Activated naive CD8-positive, alpha-beta T cell treated with anti-CD3 and anti-CD28 coated beads, Interleukin-2, amount 50 U/mL, for 16 hours (primary cell): ENCODE measurements at places on chromosomes 3 and 15.

- no peak for DNase-seq
Measured at GRCh38 chr15:70853973-70854665, at the start of gene LARP6. LARP6 (minus strand) TSS chr15:70854157; CDS start chr15:70854088, 69 bp downstream.

- no peak for DNase-seq
Measured at GRCh38 chr15:48823237-48823636, 12.4 kb upstream of the CEP152 start.

DNA sequence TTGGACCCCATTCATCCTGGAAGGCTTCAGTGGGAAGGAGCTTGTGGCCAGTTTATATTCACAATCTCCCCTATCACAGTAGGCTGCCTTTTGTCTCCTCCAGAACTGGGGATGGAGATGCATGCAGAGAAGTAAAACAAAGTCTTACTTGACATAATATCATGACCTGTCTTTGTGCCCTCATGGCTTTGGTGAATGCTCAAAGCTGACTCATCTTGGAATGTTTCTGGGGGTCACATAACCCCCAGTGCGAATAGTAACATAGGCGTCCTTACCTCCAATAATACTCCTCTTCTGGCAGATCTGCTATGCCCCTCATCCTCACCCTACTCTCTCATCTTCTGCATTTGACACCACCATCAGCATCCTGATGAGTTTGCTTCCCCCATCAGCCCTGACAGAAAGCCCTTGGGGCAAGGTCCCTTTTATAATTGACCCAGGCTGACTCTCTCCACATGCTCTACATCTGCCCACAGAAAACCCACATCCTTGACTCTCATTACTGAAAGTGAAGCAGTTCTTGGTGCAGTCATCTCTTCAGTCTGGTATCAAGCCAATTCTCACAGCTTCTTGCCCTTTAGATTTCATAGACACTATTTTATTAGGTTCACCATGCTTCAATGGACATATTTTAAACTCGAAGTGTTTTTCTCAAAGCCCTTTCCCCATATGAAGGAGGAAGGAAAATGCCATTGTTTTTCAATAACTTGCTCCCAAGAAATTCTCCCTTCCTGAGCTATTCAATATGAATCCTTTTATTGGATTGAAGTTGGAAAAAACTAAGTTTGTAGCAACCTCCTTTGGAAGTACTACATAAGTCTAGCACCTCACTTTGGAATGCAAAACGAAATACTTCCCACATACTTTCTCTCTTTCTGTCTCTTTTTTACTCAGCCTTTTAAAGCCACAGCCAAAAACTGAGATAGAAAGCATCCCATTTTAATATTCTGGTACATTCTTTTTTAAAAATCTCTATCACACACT lies 36.6 kb downstream of the OSTN start:
- no peak for DNase-seq

- DNase-seq: no peak
Measured at GRCh38 chr15:42182961-42183360, 25.1 kb downstream of the VPS39 start.

- no peak for DNase-seq
Measured at GRCh38 chr3:134003066-134003465, 26.7 kb downstream of the SLCO2A1 start.

DNA sequence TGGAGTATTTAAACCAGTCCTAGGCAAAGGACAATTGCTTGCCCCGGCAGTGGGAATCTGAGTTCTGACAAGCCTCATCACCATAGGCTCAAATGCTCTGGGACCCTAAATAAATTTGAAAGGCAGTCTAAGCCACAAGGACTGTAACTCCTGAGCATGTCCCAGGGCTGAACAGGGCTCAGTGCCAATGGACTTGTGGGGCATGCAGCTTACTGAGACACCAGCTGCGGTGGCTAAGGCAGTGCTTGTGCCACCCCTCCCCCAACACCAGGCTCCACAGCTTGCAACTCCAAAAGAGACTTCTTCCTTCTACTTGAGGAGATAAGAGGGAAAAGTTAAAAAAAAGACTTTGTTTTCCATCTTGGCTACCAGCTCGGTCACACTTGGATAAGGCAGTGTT lies 289.7 kb upstream of the DCBLD2 start:
- DNase-seq: no peak

DNA sequence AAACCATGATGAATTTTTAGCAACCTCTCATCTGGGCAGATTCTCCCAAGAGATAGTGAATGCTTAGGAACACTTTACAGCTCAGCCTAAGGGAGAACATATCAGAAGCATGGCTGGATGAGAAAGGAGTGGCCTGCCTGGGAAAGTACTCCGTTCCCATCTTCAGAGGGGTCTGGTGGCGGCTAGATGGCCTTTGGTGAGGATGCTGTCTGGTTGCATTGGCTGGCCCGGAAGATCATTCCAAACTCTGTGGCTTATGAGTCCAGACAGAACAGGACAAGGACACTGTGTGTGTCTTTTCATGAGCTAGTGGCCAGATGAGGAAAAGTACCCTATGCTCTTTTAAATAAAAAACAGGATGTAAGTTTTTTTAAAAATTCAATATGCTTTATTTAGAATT lies 51.2 kb downstream of the CRTC3 start:
- no peak for DNase-seq

DNA sequence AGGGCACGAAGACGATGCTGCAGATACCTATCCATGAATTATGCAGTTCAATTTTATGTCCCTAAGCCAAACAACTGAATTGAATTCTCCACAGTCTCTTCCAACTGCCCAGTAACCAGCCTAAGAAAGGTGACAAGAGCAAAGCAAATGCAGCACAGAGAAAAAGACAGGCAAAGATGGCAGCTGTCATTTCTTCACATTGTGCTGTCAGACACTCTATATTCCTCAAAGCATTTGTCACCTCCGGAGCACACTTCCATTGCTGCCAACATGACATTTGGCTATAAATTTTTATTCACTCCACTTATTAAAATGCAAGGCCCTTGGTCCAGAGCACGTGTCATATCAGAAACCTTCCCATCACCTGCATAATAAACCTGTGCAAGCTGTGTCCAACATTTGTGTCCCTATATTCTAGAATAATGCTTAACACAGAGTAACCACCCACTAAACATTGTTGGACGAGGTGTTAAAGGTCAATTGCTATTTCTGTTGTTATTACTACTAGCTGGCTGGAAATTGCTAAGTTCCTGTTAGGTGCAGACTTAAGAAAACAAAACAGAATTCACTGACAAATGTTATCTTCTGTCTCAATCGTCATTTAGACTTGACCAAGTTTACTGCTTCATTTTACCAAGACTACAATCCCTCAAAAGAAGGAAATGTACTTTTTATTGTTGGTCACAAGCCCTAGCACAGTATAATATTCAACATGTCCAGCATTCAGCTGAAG lies 89.7 kb downstream of the MAGI1 start:
- DNase-seq: no peak

GRCh38 chr15:45653702-45654424 lies 19.0 kb downstream of the SQOR start:
- DNase-seq: no peak

- DNase-seq: no peak
Measured at GRCh38 chr3:5295191-5295690, 107.7 kb downstream of the EDEM1 start.

- DNase-seq: no peak
Measured at GRCh38 chr3:10653866-10654611, 148.7 kb upstream of the ATP2B2 start.

DNA sequence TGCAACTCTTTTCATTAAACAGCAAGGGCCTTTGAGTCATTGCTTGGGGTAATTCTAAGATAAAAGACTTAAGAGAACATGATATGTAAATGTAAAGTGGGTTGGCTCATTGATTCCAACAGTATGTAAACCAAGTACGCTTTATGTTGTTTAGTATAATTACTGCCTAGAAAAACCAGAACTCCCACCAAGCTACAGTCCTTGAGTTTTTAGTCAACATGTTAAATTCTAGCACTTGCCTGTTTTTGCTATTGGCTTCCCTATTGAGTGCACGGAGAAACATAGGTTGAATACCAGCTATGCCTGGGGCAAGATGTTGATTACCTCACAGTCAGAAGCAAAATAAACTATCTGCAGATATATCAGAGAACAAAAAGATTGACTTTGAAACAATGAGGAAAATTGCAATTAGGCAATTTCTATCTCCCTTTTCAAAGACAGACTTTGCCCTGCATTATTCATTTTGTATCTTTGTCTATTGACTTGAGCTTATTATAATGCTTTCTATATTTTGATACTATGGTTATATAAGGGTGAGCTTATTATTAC lies 179.3 kb downstream of the ZPLD1 start:
- DNase-seq: no peak

DNA sequence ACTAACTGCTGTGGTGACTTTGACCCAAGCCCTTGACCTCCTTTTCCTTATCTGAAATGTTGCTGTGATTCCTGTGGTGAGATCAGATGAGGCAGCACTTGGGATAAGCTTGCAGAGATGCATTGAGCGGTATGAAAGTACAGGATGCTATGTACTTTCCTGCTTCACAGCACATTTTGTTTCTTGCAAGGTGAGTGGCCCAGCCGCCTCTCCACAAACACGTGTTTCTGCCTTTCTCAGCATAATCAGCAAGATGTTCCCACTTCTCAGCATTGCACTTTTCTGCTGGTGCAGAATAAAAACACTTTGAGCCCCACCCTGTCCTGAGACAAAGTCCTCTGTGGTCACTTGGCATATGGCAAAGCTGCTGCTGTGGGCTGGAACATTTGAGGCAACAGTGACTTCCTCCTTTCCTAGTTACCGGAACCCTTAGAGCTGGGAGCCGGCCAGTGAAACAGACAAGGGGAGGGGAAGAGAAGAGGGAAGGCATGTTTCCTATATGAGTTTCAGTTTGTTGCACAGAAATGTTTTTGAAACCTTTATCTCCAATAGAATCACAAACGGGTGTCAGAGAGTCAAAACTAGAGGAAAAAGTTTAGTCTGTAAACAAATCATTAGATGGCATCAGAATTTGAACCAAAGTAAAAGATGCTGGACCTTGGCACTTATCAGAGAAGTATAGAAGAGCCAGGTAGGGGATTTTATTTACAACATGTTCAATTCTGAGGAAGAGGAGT lies 5.0 kb downstream of the NUDT16 start:
- no peak for DNase-seq

DNA sequence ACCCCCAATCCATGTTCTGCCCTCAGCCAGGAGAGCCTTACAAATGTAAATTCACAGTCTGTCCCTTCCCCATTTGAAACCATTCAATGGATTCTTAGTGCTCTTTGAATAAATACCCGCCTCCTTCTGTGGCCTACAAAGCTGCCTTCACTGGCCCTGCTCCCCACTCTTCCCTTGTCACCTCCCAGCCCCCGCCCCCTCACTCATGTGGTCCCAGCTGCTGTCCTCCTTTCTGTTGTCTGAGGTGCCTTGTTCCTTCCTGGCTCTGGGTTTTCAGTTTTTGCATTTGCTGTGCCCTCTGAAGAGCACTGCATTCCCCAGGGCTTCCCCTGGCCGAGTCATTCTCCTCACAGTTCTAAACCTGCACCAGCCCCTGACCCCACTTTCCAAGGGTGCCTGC lies 3.2 kb downstream of the EFCAB12 start:
- DNase-seq: no peak

DNA sequence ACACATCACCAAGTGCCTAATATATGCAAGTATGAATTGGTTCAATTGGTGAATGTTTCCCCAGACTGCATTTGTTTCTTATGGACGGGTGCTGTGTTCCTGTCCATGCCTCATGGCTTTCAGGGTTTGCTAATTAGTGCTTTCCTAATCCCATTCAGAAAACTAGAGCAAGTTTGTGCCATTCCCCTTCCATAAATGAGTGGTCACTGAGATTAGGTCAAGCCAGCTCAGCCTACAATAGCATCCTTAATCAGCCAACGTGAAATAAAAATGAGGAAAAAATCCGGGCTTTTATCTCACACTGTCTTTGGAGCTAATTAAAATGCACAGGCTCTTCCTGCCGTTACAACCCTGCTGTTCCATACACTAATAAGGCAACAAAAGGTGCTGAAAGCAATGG lies 788.8 kb downstream of the ROBO1 start:
- no peak for DNase-seq

DNA sequence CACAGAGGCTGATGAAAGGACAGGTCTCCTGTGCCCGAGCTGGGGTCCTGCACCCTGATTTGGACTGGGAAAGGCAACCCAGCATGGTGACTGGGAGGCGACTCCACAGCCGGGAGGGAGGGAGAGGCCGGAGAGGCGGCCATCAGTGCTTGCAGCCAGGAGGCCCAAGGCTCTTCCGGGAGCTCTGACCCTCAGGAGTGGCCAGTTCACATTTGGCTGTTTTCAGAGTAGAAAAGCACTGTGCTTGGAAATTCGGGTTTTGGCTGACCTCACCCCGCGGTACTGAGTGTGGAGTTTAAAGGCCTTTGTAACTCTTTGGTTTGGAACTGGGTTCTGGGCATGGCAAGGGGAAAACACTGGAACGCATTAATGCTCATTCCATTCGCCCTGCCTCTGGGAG lies 31.9 kb downstream of the SMAD6 start:
- DNase-seq: no peak

GRCh38 chr15:40853241-40853890 lies 9.5 kb downstream of the SPINT1 start:
- DNase-seq: no peak

GRCh38 chr3:65540666-65541065 lies 498.1 kb downstream of the MAGI1 start:
- DNase-seq: no peak

- no peak for DNase-seq
Measured at GRCh38 chr15:85826756-85827515, 32.2 kb upstream of the KLHL25 start.

DNA sequence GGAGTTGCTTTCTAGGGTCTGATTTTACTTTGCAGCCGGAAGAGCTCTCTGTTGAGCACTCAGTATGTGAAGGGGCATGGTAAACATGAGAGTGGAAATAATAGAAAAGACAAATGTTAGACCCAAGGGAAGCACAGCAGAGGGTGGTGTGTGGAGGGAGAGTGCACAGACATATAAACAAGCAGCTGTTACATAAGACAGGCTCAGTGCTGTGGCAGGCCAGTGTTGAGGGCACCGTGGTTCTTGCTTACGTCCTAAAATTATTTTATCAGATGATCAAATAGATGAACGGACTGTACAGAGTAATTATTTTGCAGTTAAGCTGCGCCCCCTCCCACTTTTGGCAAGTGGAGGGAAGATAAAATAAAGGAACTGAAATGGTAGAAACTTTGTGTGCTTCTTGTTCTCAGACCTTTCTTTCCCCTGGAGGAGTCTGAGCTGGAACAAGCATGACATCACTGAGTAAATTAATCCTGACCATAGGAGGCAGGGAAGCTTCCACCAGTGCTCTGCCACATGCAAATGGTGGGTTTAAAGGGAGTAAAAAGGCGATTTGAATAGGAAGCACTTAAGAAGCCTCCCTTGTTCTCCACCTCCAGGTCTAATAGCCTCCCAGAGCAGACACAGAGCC lies 205.6 kb downstream of the IL20RB start:
- no peak for DNase-seq

DNA sequence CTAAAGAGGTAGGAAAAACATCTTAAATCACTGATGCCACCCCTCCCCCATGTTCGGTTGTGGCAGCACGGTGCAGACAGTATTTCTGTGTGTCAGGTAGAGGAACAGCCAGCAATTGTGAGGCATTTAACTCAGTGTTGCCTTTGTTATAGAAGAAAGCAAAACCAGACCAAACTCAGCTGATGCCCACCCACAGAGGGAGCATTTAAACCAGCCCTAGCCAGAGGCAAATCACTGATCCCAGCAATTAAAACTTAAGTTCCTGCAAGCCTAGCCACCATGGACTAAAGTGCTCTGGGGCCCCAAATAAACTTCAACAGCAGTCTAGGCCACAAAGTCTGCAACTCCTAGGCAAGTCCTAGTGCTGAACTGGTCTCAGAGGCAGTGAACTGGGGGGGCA lies 94.5 kb downstream of the CFAP20DC start:
- no peak for DNase-seq

GRCh38 chr3:40593351-40593750 lies 68.6 kb downstream of the ZNF621 start:
- DNase-seq: no peak
